ENCODE measurements at places on chromosomes 6 and 20. TPM values are rescaled to one million over a fixed set of nuclear protein-coding genes. Genes with fewer than 3 reads are reported as not detected.

Gene STMND1
- polyA plus RNA-seq: not detected

Gene TFAP2C
- not detected for polyA plus RNA-seq

Gene CALHM5
- polyA plus RNA-seq: not detected

Gene GMPR
- polyA plus RNA-seq: 2.5 TPM

Gene LY6G6F
- not detected for polyA plus RNA-seq

DNA sequence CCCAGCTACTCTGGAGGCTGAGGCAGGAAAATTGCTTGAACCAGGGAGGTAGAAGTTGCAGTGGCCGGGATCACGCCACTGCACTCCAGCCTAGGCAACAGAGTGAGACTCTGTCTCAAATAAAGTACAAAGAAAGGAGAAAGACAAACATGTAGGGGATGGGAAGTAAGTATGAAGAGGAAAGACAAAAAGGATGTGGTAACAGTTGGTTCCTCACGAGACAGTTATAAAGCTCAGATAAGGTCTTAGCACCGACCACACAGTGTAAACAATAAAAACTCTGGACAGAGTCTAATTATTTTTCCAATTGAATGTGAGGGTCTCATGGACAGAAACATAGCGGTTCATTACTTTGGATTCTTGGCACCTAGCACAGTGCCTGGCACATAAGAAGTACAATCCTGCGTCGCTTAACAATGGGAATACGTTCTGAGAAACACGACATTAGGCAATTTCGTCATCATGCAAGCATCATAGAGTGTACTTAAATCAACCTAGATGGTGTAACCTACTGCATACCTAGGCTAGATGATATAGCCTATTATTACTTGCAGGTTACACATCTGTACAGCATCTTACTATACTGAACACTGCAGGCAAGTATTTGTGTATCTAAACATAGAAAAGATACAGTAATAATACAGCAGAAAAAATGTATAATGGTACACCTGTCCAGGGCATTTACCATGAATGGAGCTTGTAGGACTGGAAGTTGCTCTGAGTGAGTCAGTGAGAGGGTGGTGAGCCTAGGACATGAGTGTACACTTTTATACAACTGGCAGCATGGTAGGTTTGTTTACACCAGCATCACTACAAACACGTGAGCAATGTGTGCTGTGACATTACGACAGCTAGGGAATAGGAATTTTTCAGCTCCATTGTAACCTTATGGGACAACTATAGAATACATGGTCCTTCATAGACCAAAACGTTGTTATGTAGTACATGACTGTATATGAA is 38.2 kb downstream of the MBOAT1 start:
- no peak for DNase-seq

- DNase-seq: no peak
Measured at GRCh38 chr6:160978141-160978901, 13.2 kb upstream of the MAP3K4 start.

DNA sequence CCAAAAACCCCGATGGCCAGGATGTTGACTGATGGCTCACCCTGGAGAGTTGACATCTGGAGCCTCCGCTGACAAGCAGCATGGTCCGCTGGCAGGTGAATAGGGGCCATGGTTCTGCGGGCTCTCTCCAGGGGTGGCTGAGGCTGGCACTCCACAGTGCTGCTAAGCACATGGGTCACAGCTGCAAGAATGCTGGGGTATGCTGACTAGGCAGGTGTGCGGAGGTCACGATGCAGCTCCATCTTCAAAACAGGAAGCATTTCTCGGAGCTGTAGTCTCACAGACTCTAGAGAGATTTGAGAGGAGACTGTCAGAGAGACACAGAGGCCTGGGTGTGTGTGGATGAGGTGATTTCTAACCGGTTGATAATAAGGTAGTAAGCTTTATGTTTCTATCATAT is 341.6 kb downstream of the NRN1 start:
- no peak for DNase-seq

GRCh38 chr6:28867086-28867409 is 56.7 kb downstream of the TRIM27 start:
- no peak for DNase-seq

DNA sequence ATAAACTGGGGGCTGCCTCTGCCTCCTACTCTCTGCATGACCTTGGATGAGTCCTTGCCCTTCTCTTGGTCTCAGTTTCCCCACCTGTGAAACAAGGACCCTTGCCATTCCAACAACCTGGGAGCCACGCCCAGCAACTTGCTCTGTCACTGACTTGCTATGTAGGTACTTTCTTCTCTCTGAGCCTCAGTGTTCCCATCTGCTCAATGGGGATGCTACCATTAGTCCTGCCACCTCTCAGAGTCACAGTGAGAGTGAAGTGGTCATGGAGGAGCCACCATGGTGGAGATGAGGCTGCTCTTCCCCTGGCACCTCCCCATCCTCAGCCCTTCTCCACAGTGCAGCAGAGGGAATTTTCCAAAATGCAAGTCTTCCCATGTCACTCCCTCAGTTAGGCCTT is 70.6 kb downstream of the CDH22 start:
- DNase-seq: no peak

GRCh38 chr6:36660771-36661471 is 17.6 kb upstream of the CDKN1A start:
- no peak for DNase-seq

- DNase-seq: peak; percentile 16
Measured at GRCh38 chr6:125888989-125889656, 67.4 kb upstream of the HINT3 start.

DNA sequence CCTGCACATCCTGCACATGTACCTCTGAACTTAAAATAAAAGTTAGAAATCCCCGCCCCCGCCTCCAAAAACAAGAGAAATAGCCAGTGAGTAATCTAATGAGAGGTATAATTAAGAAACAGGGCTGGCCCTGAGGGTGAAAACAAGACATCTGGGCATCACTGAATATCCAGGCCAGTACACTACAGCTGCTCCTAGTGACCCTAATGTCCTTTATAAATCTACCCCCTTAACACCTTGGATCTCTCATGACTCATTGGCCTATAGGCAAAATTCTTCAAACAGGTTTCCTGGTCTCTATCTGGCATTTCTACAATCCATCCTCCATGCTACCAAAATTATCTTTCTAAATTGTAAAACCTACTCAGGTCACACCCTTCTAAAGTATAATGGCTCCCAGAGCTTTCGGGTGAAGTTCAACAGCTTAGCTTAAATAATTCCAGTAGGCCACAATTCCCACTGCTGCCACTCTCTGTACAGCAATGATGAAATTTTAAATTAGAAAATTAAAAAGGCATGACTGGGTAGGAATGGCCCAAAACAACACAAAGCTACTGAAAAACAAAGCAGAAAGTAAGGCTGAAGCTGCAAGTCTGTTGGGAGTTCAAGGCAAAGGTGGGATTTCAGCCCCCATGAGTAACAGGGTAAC is 260.9 kb downstream of the GMDS start:
- DNase-seq: no peak

GRCh38 chr20:38999965-39000910 is 38.1 kb downstream of the DHX35 start:
- no peak for DNase-seq

- no peak for DNase-seq
Measured at GRCh38 chr20:10719740-10720385, 46.1 kb upstream of the JAG1 start.

GRCh38 chr6:74369556-74369993 is 673.6 kb downstream of the CD109 start:
- DNase-seq: no peak

DNA sequence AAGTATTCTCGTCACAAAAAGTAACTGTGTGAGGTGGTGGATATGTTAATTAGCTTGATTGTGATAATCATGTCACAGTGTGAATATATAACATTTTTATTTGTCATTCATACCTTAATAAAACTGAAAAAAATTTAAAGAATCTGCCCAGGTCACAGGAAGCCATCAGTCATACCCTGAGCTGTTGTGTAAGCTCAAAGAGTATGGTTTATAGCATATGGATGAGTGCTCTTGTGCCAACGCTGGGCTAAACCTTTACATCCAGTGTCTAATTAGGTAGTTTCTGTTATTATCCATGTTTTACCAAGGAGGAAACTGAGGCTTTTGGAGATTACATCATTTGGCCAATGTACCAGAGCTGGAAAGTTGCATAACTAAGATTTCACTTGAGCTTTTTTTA is 11.4 kb downstream of the PKIG start:
- DNase-seq: no peak

- no peak for DNase-seq
Measured at GRCh38 chr6:7201732-7202541, 94.2 kb downstream of the RREB1 start.

DNA sequence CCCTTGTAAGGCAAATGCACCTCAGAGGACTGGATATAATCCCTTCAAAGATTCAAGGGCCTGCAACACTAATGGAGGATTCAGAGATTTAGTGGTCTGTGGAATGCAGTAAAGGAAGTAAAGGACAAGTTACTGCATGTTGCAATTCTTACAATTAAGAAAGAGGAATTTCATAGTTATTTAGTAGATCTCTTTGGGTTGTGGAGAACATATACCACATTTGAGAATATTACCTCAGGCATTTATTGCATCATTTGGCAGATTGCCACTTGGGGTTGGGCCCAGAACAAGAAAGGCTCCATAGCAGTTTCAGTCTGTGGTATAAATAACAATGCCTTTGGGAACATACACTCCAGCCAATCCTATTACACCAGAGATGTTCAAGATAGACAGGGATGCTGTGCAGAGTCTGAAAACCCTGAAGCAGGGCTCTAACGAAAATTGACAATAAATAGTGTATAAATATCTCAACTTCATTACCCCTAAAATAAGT is 20.9 kb upstream of the EPM2A start:
- no peak for DNase-seq

DNA sequence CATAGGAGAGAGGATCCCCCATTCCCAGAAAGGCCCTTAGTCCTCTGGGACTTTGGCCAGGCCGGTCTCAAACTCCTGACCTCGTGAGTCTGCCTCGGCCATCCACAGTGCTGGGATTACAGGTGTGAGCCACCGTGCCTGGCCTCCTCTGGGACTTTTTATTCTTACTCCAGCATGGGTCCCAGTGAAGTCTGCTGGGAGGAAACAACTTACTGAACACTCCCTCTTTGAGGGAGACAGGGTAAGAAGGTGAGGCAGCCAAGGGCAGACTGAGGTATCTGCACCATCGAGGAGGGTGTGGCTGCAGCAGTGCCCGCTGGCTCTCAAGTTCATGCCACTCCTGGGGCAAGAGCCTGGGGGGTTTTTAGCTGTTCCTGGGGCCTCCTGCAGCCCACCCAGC is 2.4 kb downstream of the BAK1 start:
- no peak for DNase-seq

GRCh38 chr6:119686644-119687043 is 337.1 kb upstream of the MAN1A1 start:
- no peak for DNase-seq
